ENCODE measurements at places on chromosomes 4 and X.

- no peak for DNase-seq
Measured at GRCh38 chr4:87038837-87039615, 104.2 kb downstream of the AFF1 start.

GRCh38 chr4:83996254-83996653 lies 460.3 kb downstream of the GPAT3 start:
- no peak for DNase-seq

DNA sequence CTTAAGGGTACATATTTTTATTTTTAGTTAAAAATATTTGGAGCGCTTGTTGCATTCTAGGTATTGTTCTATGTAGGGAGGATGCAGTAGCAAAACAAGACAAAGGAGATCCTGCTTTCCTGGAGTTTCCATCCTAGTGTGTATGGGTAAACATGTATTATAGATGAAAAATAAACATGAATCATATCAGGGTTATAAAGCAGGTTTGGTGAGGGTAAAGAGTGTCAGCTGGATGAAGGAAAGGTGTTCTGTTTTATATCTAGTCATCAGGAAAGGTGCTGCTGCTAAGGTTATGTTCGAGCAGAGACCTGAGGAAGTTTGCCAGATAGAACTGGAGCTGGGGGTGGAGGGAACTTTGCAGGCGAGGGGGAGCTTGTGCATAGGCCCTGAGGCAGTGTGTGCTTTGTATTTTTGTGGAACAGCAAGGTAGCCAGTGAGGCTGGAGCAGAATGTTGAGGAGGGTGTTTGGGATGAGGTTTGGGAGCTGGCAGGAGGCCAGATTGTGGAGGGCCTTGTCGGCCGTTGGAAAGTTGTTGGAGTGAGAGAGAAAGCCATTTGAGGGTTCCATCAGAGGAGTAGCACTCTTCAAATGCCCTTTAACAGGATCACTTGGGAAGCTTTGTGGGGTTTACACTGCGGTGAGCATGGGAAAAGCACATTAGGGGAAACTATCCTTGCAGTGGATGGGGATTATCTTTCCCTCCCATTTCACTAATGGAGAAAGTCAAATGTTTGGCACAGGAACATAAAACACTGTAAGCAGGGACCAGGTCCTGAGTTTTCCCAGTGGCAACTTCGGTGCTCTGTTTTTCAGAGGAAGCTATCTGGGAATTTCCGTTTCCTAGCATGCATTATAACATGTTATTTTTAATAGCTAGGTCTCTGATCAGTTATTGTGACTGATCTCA lies 35.9 kb downstream of the AFF1 start:
- no peak for DNase-seq

GRCh38 chr4:170025523-170026252 lies 507 bp downstream of the MFAP3L start:
- no peak for DNase-seq

GRCh38 chr4:10635091-10635490 lies 49.5 kb downstream of the CLNK start:
- no peak for DNase-seq

DNA sequence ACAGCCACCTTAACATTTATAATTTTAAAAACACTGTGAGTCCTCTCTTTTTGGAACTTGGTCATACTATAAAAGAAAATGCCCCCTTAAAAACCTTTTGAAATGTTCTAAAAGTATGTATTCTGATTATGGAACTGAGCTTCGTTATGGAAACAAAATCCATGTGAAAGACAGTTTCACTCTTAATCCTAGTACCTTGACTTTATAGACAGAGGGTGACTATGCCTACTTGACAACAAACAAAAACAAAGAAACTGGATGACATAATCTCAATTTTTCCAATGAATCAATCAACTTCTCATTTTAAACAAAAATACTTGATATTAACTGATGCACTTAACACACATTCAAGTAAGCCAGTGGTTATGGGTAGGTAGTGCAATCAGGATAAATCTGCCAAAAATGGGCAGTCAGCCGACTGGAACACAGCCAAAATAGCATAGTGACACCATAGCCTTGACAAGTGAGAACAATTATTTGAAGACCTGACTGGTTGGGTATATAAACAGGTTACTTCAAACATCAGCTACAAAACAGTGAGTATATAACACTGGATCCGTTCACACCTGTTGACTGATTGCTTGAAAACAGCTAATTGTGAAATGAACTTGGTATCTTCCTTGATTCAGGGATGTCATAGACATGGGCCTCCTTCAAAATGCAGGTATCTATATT lies 265.5 kb downstream of the PPP3CA start:
- DNase-seq = no peak

- DNase-seq = no peak
Measured at GRCh38 chrX:15310117-15310516, 5.3 kb downstream of the ASB11 start.

DNA sequence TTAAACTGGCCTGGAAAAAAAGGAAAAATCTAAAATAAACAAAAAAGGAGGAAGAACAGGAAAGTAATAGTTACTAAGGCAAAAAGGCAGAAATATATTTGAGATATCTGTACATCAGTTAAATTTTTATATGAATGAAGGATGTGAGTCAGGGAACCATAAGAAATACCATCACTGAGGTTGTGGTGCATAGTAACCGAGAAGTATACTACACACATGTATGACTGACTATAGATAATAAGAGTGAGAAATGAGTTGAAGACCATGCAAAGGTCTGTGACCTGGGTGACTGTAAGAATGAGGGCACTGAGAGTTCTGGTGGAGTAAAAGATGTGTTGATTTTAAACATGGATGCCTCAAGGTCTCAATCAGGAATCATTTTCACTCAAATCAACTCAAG lies 220.6 kb upstream of the FAM241A start:
- DNase-seq = no peak

- no peak for DNase-seq
Measured at GRCh38 chr4:159051245-159052071, 51.4 kb upstream of the RAPGEF2 start.

DNA sequence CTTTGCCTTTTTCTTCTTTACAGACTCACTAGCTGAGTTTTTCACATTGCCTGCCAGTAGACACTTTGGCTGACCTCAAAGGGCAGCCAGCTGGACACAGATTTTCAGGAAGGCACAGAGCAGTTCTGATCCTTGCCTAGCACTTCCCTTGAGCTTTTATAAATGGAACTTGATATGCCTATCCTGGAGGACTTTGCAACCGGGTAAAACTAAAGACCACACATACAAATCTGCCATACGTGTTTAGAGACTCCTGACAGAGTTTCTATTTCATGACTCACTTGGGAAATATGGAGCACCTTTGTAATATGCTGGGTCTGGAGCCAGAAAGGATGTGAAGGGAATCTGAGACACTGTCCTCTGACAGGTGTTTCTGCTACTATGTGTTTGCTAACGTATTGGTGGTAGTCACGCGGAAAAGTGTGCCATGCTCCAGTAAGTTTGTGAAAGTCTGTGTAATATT lies 56.7 kb upstream of the RASSF6 start:
- no peak for DNase-seq

DNA sequence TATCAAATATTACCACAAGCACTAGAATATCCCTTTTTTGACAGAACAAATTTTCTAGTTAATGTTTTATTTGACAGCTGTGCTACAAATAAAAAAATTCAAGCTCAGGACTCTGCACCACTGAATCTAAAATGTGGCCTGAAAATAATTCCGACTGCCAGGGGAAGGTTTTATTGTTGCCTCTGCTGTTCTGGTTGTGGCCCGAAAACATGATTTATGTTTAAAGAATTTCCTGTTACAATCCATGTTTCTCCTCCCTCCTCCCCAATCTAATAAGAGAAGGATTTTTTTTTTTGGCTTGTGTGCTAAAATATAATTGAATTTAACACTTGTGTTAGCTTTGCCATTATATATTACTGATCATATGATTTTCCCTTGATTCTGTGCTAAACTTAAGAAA lies 227.8 kb downstream of the DCLK2 start:
- no peak for DNase-seq

GRCh38 chr4:1277667-1278665 lies 11.7 kb upstream of the MAEA start:
- no peak for DNase-seq

DNA sequence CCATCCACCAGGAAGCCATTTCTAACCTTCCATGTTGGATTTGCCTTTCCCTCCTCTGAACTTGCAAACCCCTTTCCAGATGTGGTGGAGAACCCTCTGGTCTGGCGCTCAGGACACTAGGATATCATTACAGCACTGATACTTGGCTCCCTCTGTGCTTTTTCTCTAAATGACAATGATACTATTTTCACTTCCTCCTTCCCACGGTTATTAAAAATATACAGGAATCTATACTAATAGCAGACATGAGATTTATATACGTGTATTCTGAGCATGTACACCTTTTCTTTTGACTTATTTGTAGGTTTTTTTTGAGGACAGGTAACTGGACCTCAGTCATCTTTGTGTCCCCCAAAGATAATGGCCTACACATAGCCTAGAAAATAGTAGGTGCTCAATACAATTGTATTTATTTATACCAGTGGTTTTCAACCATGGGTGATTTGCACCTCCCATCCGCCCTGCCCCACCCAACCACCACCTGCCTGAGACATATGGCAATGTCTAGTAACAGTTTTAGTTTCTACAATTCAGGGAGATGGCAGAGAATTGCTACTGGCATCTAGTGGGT lies 60.4 kb upstream of the PLAC8 start:
- no peak for DNase-seq

DNA sequence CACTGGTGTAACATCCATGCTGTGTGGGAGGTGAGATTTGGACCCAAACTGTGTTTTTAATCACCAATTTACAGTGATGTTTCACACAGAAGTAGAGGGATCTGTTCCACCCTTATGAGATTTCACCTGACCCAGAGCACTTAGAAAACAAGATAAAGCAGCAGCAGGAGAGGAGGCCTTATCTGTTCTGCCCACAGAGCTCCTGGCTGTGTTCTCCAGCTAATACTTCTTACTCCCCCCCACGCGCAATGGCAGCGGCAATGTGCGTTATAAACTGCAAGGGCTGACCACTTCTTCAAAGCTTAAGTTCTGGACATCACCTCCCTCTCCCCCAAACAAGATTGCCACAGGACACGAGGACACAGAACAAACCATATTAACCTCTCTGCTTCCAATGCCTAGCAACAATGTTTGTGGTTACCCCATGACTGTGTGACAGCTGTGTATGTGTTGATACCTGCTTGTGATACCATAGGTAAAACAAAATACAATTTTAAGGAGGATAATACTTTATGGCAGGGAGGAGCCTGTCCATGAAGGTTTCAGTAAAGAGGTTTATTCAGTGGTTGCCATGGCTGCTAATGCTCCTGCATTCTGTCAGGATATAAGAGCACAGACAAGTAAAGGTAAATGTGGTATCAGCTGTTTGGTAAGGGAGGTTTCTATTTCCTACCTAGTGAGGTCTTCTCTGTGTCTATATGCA lies 210.0 kb downstream of the SOWAHB start:
- DNase-seq = no peak

- DNase-seq = no peak
Measured at GRCh38 chr4:88219099-88219498, 60.7 kb upstream of the ABCG2 start.

DNA sequence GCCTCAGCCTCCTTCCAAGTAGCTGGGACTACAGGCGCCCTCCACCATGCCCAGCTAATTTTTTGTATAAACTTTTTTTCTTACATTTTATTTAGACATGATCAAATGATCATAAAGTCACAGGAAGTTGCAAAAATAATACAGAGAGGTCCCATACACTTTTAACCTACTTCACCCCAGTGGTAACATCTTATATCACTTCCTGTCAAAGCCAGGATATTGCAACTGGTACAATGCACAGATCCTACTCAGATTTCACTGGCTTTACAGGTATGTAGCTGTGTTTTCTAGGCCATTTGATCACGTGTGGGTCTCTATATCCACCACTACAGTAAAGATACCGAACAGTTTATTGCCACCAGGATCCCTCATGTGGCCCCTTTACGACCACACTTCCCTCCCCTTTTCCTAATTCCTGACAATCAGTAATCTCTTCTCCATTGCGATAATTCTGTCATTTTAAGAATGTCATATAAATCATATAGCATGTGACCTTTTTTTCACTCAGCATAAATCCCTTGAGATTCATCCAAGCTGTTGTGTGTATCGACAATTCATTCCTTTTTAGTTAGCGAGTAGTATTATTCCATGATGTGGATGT lies 18.0 kb downstream of the RPS6KA3 start:
- no peak for DNase-seq

DNA sequence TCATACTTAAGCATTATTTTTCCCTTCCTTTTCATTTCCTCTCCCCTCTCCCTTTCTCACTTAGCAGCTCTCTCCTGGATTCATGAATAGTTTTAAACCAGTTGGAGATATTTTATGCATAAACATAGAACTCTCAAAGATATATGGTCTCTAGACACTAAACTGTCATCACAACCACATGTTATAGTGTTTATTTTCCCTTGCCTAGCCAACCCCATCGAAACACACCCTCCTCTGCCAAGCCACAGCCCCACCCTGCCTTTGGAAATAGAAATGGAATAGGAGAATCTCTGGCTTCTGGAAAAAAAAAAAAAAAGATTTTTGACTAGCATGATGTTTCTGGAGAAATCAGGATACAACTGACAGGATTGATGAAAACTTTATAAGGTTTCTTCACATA lies 64.8 kb upstream of the RBPJ start:
- no peak for DNase-seq

GRCh38 chr4:65170768-65171514 lies 499.3 kb downstream of the EPHA5 start:
- DNase-seq = no peak

- no peak for DNase-seq
Measured at GRCh38 chr4:24999392-25000089, 31.2 kb downstream of the LGI2 start.

GRCh38 chr4:7759216-7759615 lies 180.4 kb downstream of the AFAP1 start:
- peak; percentile 41 for DNase-seq

DNA sequence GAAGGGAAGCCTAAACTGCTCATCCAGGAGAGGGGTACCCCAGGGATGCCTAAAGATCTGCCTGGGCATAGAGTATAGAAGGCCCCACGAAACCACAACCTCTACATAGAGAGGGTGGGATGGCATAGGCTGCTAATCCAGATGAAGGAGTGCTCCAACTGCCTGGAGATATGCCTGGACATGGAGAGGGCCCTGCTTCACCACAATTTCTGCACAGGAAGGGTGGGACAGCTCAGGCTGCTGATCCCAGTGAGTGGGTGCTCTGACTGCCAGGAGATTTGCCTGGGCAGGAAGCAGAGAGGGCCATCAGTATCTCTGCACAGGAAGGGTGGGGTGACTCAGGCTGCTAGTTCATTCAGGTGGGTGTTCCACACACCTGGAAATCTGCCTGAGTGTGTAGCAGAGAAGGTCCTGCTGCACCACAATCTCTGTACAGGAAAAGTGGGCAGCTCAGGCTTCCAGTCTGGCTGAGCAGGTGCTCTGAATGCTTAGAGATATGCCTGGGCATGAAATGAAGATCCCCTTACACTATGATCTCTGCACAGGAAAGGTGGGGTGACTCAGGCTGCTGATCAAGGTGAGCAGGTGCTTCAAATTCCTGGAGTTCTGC lies 61.1 kb downstream of the ZNF518B start:
- DNase-seq = no peak

GRCh38 chr4:85784947-85785346 lies 310.0 kb downstream of the ARHGAP24 start:
- no peak for DNase-seq

Data from activated CD4-positive, alpha-beta T cell treated with anti-CD3 and anti-CD28 coated beads for 24 hours (primary cell).